ENCODE measurements at places on chromosomes 16 and 17.

- DNase-seq = peak; percentile 58
Observed at GRCh38 chr17:48577946-48578615, at the start of gene HOXB4. Gene HOXB4, minus strand, starts transcription at chr17:48578350. Its CDS starts 31 bp downstream, at chr17:48578319.

GRCh38 chr17:44655983-44656710 is at the start of gene MEIOC:
Gene MEIOC, plus strand, starts transcription at chr17:44656468. Its CDS starts 146 bp downstream, at chr17:44656614.
- DNase-seq = peak; percentile 2

DNA sequence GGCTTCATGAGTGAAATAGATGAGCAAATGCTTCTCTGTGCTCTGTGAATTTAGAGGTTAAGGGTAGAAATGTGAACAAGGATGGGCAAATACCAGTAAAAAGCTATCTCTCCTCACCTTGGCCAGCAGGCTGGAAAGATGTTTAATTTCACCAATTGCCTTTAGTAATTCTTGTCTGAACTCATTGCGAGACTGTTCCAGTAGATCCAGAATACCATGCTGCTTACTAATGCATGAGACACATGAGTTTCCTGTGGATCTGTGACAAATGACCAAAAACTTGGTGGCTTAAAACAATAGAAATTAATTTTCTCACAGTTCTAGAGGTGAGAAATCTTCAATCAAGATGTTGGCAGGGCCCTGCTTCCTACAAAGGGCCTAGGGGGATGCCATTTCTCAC is 9.3 kb upstream of the ZNF624 start:
- DNase-seq = no peak

GRCh38 chr17:65679165-65679845 is 117.9 kb upstream of the AXIN2 start:
- no peak for DNase-seq

DNA sequence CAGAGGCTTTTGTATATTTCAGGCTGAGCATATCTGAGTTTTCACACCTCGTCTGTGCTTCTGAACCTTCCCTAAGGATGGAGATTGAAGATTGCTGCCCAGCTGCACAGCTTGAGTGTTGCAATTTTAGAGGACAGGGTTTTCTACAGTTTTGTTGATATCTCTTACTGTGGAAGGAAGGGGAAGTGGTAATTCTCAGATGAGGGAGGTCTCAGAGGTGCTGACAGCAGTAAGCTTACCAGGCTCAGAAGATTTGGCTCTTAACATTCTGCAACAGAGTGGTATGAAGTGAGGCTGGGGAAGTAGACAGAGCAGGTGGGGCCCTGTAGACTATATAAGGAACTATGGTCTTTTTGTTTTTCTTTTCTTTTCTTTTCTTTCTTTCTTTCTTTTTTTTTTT is 45.8 kb upstream of the ARHGAP17 start:
- DNase-seq = no peak

- no peak for DNase-seq
Observed at GRCh38 chr17:50656509-50656908, 21.8 kb downstream of the ABCC3 start.

DNA sequence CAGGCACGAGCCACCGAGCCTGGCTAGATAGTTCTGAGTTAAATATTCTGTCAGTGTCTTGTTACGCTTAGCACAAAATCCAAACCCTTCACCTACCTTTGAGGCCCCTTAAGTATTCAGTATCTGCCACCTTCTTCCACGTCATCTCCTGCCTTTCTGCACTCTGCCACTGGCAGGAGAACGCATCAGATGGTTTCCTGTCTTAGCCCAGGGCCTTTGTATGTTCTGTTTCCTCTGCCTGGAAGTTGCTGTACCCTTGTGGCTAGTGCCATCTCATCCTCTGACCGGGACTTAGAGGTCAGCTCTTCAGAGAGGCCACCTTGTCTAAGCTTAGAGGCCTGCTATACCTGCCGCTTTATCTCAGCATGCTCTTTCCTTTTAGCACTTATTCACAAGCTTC is 67.5 kb upstream of the LGALS9 start:
- no peak for DNase-seq

- no peak for DNase-seq
Observed at GRCh38 chr16:50520451-50521245, 27.5 kb upstream of the NKD1 start.

GRCh38 chr16:68643227-68643626 is 1.9 kb upstream of the CDH3 start:
- no peak for DNase-seq

DNA sequence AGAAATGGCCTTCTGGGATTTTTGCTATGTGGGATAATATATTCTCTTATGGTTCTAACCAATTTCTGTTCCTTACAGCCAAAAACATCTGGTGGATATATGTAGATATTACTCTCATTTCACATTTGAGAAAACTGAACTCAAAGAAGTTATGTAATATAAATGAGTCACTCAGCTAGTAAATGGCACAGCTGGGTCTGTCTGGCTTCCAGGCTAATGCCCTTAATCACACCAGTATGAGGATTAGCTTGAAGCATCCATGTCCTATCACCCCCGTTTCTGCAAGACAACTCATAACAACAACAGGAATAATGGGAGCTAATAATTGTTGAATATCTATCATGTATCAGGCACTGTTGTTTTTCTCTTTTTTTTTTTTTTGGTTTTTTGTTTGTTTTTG is 34.4 kb upstream of the USP7 start:
- no peak for DNase-seq

- no peak for DNase-seq
Observed at GRCh38 chr16:83967838-83968305, at the start of gene NECAB2. Gene NECAB2, plus strand, starts transcription at chr16:83968244. Its CDS starts 405 bp downstream, at chr16:83968649.

- DNase-seq = no peak
Observed at GRCh38 chr16:88698646-88699045, 7.6 kb downstream of the RNF166 start.

- DNase-seq = no peak
Observed at GRCh38 chr17:67718325-67718941, 697 bp downstream of the NOL11 start.

- no peak for DNase-seq
Observed at GRCh38 chr17:50532452-50533024, at the start of gene EPN3. Gene EPN3, plus strand, starts transcription at chr17:50532735. Its CDS starts 3,822 bp downstream, at chr17:50536557.

- DNase-seq = no peak
Observed at GRCh38 chr16:2792940-2793339, 5.3 kb upstream of the PRSS41 start.

GRCh38 chr17:57517632-57518456 is 227.3 kb downstream of the CCDC182 start:
- DNase-seq = no peak

DNA sequence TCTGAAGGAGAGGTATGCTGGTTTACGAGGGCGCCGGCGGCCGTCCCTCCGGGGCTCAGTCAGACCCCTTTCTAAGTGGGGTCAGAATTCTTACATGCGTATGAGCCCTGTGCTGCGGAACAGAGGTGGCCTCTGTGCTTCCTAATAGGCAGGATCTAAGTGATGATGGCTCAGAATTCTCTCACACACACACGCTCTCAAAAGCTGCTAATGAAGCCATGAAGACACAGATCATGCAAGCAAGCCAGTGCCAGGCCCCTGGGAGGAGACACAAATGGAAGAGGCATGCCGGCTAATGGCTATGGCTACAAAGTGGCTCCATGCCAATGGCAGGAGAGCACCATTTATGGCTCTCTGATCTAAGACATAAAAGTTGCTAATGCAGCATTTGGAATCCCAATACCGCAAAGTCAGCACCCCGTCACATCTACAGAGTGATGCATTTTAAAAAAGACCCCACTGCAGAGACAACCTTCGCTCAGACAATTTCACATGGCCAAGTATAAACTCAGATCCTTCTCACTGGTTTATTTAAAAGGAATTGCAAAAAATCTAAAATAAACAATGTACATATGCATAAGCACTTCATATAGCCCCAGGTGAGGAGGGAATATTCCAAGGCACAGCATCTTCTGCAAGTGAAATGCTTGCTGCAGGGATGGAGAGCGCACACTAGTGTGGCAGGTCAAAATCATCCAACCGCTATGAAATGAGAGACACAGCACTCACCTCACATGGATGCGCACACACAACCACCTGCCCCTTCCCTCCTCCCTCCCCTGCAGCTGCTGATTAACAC is 24.5 kb downstream of the NPLOC4 start:
- no peak for DNase-seq

DNA sequence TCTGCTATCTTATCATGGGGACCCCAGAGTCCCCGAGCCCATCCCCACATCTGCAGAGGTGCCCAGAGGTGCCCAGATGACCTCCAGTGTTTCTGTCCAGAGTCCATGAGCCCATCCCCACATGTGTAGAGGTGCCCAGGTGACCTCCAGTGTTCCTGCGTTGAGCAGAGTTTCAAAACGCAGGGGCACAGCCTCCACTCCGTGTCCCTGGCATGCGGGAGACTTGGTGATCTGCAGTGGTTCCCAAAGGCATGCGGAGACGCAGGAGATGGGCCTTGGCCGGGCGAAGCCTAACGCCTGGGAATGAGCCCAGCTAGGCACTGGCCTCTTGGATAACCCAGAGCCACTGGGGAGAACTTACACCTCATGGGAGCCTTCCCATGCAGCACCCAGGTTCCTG is 41.3 kb downstream of the COX4I1 start:
- no peak for DNase-seq

- no peak for DNase-seq
Observed at GRCh38 chr16:54287131-54288029, 793 bp upstream of the IRX3 start.

DNA sequence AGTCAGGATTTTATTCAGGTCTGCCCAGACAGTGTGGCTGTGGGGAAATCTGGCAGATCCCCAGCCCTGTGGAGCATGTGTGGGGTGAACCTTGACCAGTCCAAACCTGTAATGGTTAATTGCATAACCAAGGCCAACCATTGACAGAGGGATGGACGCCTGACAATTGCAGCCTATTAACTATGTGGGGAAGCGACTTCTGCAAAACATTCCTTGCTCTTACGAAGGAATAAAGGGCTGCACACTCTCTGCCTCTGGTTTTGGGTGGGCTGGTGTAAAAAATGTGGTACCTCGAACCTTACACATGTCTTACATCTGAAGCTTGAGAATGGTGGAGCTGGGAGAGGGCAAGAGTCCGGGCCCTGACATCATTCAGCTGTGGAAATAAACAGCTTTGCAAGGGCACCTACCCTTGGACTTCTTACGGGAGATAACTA is 35.8 kb downstream of the MAF start:
- DNase-seq = no peak

DNA sequence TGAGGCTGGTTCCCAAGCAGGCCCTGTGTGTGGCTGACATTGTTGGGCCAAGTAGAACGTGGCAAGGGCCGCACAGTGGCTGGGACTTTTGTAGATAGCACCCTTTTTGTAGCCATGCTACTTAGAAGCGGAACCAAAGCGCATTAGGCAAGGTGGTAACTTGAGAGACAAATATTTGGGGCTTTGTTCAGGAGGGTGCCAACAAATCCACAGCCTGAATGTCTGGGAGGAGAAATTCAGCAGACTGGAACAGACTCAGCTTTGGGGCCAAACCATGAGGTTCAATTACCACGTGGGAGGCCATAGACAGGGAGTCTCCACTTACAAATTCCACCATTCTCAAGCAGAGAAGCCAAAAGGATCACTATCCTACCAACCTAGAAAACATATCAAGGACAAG is 183.7 kb downstream of the RGS9 start:
- DNase-seq = no peak

DNA sequence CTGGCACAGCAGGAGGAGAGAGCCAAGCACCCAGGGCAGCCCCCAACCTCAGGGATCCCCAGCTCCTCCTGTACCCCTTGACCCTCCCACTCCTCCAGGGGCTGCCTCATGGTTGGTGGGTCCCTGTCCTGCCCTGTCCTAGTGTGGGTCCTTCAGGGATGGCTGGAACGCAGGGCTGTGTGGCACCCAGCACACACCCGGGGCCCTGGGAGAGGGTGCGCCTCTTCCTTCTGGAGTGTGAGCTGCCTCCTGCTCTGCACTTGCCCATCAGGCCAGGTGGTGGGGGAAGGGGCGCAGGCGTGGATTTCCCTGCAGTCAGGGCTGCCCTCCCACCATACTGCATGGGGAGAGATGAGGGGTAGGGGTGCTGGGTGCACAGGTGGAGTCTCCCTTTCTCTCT is 42.6 kb downstream of the SOCS1 start:
- no peak for DNase-seq

GRCh38 chr16:78684030-78684611 is 584.7 kb downstream of the WWOX start:
- DNase-seq = no peak

DNA sequence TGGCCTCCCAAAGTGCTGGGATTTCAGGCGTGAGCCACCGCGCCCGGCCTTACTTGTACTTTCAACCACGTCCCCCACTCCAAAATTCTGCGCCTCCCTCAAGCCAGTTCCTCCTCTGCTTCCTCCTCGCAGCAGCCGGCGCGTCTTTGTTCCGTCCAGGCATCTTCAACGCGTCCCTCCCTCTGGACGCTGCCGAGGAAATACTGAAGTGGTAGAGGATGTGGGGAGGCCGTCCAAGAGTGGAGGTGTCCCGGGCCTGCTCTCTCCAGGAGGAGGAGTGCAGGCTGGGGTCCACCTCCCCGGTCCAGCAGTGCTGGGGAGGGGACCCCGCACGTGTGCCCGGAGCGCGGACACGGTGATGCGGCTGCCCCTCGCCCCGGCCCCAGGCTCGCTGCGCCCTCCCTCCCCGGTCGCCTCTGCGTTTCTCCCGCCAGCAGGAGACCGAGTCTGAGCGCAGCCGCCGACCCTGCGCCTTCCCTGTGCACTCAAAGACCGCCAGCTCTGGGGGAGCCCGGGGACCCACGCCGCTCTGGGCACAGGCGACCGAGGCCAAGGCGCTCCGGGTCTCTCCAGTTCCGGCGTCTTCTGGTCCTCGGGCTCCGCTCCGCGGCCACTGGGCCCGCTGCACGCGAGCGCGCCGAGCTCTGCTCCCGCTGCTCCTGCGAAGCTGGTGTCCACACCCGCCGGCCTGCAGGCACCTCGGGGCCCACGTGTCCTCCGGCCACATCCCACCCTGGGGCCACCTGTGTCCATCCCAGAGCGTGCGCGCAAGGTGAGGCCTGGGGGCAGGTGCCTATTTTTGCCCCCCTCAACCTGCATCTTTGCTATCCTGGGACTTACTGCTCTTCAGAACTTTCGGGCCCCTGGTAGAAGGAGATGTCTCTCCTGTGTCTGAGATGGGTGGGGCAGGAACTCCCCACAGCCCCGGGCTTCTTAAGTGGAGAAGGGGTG is 31.7 kb downstream of the OSBPL7 start:
- DNase-seq = peak; percentile 29

DNA sequence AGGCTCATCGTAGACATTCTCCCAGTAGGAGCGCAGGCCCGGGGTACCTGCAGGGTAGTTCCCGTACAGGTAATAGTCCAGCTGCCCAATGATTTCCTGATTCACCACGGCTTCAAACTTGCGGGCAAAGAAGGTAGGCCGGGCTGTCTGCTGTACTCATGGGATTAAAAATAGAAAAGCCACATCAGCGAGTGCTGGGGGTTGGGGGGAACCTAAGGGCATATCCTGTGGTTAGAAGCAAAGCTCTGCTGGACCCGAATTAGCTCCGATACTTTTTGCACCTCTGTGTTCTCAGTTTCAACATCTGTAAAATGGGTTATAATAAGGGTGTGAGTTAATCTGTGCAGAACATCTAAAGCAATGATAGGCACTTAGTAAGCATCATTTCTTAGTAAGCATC is 336.2 kb downstream of the XYLT1 start:
- no peak for DNase-seq

GRCh38 chr17:17811381-17812210 is 25.2 kb downstream of the SREBF1 start:
- no peak for DNase-seq

GRCh38 chr17:63698886-63699637 is 863 bp downstream of the LIMD2 start:
- DNase-seq = peak; percentile 76

All from CD4-positive, alpha-beta T cell (primary cell).